Endothelial cell (in vitro differentiated cells): ENCODE measurements at places on chromosomes 11 and 22.

- peaks cover 1% of the 10 kb centered on the region for H3K27me3 ChIP-seq
- H3K4me3 ChIP-seq, result no peak overlapping the region
- no peaks in the 10 kb centered on the region for H3K36me3 ChIP-seq
- H3K4me1 ChIP-seq, result no peaks in the 10 kb centered on the region
- no peak overlapping the region for H3K27ac ChIP-seq
These were observed 21.3 kb upstream of the PATZ1 start for GRCh38 chr22:31367426-31367825.

DNA sequence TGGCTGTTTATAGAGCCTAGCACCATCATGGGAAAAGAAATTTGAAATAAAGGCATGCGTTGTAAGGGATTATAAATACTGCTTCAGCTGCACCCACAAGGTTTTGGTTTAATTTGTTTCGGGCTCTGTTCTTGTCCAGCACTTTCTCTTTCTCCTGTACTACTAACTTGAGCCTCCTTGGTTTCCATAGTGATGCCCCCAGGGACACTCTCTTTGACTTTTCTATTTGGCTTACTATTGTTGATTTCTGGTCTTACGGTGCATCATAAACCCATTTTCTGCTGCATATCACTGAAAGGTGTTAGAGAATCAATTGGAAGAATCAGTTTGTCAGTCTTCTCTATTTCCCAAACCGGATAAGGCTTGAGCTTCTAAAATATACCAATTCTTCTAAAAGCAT, 1674.3 kb upstream of the RAG2 start:
- no peak for DNase-seq
- H3K4me3 ChIP-seq, result no peak overlapping the region
- H3K27me3 ChIP-seq, result no peaks in the 10 kb centered on the region
- H3K4me1 ChIP-seq, result peaks cover 2% of the 10 kb centered on the region
- H3K27ac ChIP-seq, result no peak overlapping the region

- H3K36me3 ChIP-seq, result no peaks in the 10 kb centered on the region
- H3K27me3 ChIP-seq, result peaks cover 2% of the 10 kb centered on the region
- H3K27ac ChIP-seq, result no peak overlapping the region
- H3K4me3 ChIP-seq, result no peak overlapping the region
- no peaks in the 10 kb centered on the region for H3K4me1 ChIP-seq
These were observed 359.5 kb upstream of the C11orf87 start for GRCh38 chr11:109062445-109062844.

DNA sequence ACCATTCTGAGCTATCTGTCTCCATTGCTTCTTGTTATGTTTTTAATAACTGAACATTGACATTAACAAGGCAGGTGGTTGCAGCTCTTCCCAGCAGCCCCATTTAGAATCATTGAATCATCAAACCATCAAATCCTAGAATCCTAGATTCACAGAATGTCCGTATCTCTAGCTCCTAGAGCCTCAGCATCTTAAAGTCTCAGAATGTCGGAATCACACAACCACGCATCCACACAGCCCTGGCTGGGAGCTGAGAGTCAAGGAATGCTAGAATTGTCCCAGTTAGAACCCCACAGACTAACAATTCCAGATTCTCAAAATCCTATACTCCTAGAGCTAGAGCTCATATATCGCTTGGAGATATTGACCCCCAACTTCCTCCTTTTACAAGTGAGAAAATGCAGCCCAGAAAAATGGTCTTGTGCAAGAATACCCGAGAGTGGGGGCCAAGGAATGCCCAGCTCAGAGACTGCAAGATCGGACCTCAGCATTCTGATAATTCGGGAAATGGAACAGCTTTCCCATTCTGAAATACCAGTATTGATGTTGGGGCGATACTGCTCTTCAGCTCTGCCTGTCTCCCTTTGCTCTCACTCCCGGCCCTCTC, 38.8 kb downstream of the PDE2A start:
- H3K36me3 ChIP-seq, result no peaks in the 10 kb centered on the region
- peaks cover 59% of the 10 kb centered on the region for H3K4me1 ChIP-seq
- H3K4me3 ChIP-seq, result no peak overlapping the region
- DNase-seq, result no peak

DNA sequence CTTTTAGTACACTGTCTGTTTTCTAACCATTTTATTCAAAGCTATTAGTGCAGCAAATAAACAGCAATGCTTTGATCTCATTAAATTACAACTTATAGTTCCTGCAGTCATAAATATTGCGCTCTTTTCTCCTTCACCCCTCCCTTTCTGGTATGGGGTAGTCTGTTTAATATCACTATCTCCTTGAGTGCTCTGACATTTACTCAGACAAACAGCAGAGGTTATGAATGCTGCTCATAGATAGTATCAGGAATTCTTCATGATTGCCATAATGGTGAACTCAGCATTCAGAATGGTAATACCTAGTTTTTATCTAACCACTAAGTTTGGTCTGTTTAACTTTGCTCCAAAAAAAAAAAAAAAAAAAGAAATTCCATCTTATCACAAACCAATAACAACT, 87.4 kb downstream of the EIF3M start:
- no peak overlapping the region for H3K27ac ChIP-seq
- no peaks in the 10 kb centered on the region for H3K36me3 ChIP-seq
- no peaks in the 10 kb centered on the region for H3K4me1 ChIP-seq
- H3K27me3 ChIP-seq, result no peaks in the 10 kb centered on the region
- DNase-seq, result no peak
- H3K4me3 ChIP-seq, result no peak overlapping the region

GRCh38 chr22:29632672-29633071, 29.2 kb downstream of the NF2 start:
- H3K4me1 ChIP-seq, result peaks cover 9% of the 10 kb centered on the region
- no peak for DNase-seq
- no peak overlapping the region for H3K27ac ChIP-seq
- H3K27me3 ChIP-seq, result no peaks in the 10 kb centered on the region

- peaks cover 3% of the 10 kb centered on the region for H3K36me3 ChIP-seq
- peaks cover 12% of the 10 kb centered on the region for H3K27me3 ChIP-seq
- H3K27ac ChIP-seq, result no peak overlapping the region
- DNase-seq, result no peak
- peaks cover 5% of the 10 kb centered on the region for H3K4me1 ChIP-seq
- no peak overlapping the region for H3K4me3 ChIP-seq
These were observed 19.0 kb downstream of the CYTH4 start for GRCh38 chr22:37301144-37301830.

DNA sequence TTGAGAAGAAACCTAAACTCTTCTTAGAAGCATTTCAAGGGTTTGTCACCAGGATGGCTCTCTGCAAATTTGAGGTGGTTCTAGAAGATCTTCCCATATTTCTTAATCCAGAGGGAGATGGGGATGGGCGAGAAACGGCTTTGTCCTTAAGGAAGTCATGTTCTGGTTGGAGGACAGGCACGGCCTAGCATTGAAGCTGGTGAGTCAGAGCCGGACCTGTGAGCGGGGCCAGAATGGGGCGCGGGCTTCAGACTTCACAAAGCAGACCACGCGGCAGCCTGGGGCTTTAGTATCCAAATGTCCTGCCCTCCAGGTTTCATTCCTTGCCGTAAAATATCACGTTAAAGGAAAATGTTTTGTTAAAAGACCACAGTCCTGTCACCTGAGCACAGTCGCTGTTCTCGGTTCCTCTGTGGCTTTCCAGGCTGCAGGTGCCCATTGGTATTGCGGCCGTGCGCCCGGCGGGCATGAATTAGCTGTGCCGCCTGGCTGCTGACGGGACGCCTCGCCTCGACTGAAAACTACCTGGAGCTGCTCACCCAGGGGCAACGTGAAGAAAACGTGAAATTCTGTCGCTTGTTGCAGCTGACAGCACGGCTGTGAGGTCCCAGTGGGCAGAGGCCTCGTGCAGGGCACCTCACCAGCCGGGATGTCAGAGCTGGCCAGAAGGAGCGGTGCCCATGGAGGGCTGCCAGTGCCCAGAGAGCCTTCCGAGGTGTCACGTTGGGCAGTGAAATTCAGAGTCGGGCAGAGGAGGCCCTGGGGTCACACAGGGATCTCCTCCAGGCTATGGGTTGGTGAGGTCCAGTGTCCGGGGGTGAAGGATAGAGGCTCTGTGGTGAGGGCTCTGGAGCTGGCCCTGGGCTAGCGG, 59.0 kb downstream of the LRP5 start:
- peaks cover 16% of the 10 kb centered on the region for H3K27me3 ChIP-seq
- H3K4me1 ChIP-seq, result peaks cover 26% of the 10 kb centered on the region
- no peak for DNase-seq
- peak overlapping the region; percentile 72 for H3K4me3 ChIP-seq

DNA sequence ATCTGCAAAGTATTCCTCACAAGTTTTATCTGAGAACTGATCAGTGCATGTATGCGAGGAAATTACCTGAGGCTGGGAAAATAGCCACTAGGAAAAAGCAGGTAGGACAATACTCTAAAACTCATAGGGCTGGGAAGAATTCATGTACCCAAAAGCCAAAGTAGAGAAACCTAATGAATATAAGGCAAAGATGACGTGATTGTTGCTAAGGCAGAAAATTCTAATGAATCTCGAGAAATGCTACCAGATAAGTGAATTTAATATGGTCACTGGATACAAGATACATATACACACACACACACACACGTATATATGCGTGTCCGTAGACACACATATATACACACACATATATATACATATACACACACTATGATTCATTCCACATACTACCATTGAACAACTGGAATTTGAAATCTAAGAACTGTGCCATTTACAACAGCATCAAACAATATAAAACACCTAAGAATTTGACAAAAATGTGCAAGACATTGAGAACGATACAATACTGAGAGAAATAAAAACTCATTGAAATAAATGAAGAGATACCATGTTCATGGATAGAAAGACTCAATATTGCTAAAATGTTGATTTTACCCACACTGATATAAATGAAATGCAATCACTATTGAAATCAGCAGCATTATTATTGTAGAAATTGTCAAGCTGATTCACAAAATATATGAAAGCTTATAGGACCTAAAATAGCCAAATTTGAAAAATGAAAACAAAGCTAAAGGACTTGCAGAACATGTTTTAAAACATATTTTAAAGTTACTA, 46.4 kb downstream of the ARHGAP20 start:
- no peak overlapping the region for H3K27ac ChIP-seq
- H3K36me3 ChIP-seq, result no peaks in the 10 kb centered on the region
- no peak for DNase-seq
- H3K4me1 ChIP-seq, result no peaks in the 10 kb centered on the region

DNA sequence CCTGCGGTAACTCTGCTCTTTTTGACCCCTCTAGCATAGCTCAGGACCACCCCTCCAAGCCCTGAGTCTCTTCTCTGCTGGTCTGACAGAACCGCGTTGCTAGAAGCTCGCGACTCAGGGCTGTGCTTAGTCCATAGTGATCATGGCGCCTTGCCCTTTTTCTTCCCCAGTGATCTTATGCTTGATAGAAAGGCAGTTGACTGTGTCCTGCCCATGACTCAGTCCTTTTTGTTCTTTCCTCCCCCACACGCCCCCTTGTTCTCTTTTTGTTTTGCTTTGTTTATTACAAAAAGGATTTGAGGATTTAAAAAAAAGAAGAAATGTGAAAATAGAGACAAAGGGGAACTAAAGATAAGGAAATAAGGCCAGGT, 17.5 kb downstream of the IL17RA start:
- H3K27ac ChIP-seq, result no peak overlapping the region
- H3K27me3 ChIP-seq, result peaks cover 6% of the 10 kb centered on the region
- peaks cover 65% of the 10 kb centered on the region for H3K36me3 ChIP-seq
- peaks cover 20% of the 10 kb centered on the region for H3K4me1 ChIP-seq

DNA sequence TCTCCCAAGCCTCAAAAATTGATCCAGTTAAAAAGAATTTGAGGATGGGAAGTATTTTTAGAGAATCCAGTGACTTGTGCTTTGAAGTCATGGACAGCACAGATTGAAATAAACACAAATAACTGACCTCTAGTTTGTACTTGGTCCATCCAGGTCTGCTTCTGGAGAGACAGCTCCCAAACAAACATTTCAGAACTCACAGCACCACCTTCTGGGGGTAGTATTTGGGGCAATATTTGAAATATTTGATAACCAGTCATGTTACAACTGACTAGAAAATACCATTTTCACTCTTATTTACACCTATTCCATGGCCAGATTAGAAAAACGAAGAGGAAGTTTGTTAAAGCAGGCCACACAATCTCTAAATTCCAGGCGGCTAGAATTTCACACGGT, 56.2 kb downstream of the CTSC start:
- no peaks in the 10 kb centered on the region for H3K4me1 ChIP-seq
- H3K27ac ChIP-seq, result no peak overlapping the region
- no peaks in the 10 kb centered on the region for H3K27me3 ChIP-seq
- H3K36me3 ChIP-seq, result no peaks in the 10 kb centered on the region
- no peak overlapping the region for H3K4me3 ChIP-seq

DNA sequence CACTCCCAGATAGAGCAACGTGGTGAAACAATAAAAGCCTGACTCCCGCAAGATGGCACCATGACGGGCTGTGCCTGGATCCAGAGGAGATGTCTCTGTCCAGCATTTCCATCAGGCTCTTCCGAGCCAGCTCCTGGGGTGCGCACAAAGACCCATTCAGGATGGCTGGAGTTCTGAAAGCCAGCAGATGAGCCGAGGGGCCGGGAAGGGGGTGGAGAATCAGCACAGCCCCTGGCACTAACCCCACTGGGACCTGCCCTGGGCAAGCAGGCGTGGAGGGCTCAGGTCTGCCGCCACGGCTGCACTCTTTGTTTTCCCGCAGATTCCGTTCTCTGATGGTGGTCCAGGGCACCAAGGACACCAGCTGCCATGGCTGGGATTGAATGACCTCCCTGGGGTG, 97.2 kb upstream of the BLID start:
- DNase-seq, result no peak
- H3K27ac ChIP-seq, result no peak overlapping the region
- no peaks in the 10 kb centered on the region for H3K4me1 ChIP-seq
- no peak overlapping the region for H3K4me3 ChIP-seq

- H3K36me3 ChIP-seq, result no peaks in the 10 kb centered on the region
- no peak overlapping the region for H3K4me3 ChIP-seq
- peaks cover 5% of the 10 kb centered on the region for H3K4me1 ChIP-seq
- DNase-seq, result no peak
These were observed 182.5 kb downstream of the TTC28 start for GRCh38 chr22:28497188-28497587.

DNA sequence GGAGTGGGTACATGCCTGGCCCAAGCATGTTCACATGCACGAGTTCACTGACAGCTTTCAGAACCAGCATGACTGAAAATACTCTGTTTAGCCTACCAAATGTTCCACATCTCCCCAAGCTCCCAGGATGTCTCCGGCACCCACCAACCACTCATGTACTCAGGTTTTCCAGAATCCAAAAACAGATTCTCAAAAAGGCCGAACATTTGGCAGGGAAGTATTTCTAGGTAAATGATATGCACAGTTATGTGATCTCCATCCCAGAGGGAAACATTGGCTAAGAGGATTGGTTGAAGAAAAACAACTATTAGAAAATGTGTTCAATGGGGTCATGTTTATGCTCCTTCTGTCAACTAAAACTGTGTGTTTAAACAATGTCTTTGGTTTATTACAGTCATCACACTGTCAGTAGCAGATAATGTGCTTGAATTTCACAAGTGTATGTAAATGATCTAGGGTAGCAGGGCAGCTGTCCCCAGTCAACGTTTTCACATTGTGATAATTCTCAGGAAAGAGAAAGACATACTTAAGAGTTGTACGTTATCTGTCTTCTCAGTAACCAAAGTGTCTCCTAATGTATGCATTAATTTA, 52.3 kb downstream of the BARX2 start:
- no peak overlapping the region for H3K27ac ChIP-seq
- no peaks in the 10 kb centered on the region for H3K27me3 ChIP-seq
